ENCODE measurements at places on chromosomes 6 and 20.

- H3K27me3 ChIP-seq: no peaks in the 10 kb centered on the region
- H3K4me3 ChIP-seq: no peak overlapping the region
- no peak for DNase-seq
- H3K36me3 ChIP-seq: no peaks in the 10 kb centered on the region
- no peaks in the 10 kb centered on the region for H3K4me1 ChIP-seq
Measured at GRCh38 chr6:33880766-33881165, 77.0 kb upstream of the MLN start.

- H3K36me3 ChIP-seq: no peaks in the 10 kb centered on the region
- H3K4me1 ChIP-seq: no peaks in the 10 kb centered on the region
- H3K27ac ChIP-seq: no peak overlapping the region
- no peak overlapping the region for H3K4me3 ChIP-seq
- H3K27me3 ChIP-seq: no peaks in the 10 kb centered on the region
- no peak for DNase-seq
Measured at GRCh38 chr6:113540466-113540865, 316.7 kb upstream of the MARCKS start.

- no peaks in the 10 kb centered on the region for H3K27me3 ChIP-seq
- no peaks in the 10 kb centered on the region for H3K36me3 ChIP-seq
- H3K4me1 ChIP-seq: peaks cover 33% of the 10 kb centered on the region
- peak overlapping the region; percentile 80 for H3K27ac ChIP-seq
- peak; percentile 33 for DNase-seq
Measured at GRCh38 chr6:33610067-33610466, 11.1 kb upstream of the ITPR3 start.

DNA sequence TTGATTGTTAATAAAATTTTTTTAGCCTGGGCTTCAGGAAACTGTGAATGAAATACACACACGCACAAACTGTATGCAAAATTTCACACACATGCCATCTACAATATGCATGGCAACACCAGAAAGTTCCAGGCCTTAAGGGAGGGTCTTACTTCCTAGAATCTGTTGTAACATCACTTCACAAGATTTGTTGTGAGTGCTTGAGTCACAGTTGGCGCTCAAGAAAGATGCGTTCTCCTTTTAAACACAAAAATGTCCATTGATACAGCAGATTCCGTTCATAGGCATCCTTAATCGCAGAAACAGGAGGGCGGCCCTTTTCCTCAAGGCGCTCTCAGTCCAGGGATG lies 485 bp upstream of the RTF2 start:
- no peaks in the 10 kb centered on the region for H3K27me3 ChIP-seq
- DNase-seq: no peak
- H3K4me1 ChIP-seq: peaks cover 53% of the 10 kb centered on the region
- peak overlapping the region; percentile 86 for H3K4me3 ChIP-seq
- H3K27ac ChIP-seq: peak overlapping the region; percentile 64
- H3K36me3 ChIP-seq: no peaks in the 10 kb centered on the region

- H3K27ac ChIP-seq: no peak overlapping the region
- H3K27me3 ChIP-seq: no peaks in the 10 kb centered on the region
- H3K4me1 ChIP-seq: no peaks in the 10 kb centered on the region
- no peak overlapping the region for H3K4me3 ChIP-seq
- no peak for DNase-seq
Measured at GRCh38 chr6:132101535-132101934, 150.4 kb upstream of the CCN2 start.

DNA sequence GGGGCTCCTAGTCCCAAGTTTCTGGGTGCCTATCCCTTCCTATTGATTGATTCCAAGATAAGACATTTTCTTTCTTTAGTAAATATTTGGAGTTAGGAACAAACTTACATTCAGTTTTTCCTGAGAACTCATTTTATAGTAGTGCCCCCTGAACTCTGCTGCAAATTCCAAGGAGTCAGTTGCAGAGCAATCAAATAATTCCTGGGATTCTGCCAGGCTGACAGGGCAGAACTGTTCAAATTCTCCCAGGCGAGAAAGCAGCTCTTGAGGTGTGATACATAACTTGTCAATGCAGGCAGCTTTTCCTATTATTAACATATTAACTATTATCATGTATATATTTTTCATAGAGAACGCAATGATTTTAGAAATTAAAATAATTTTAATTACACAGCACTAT lies 15.9 kb upstream of the ZBTB24 start:
- no peak for DNase-seq
- H3K4me3 ChIP-seq: no peak overlapping the region
- no peak overlapping the region for H3K27ac ChIP-seq
- H3K27me3 ChIP-seq: no peaks in the 10 kb centered on the region

GRCh38 chr20:20487811-20488210 lies 119.9 kb downstream of the INSM1 start:
- H3K36me3 ChIP-seq: peaks cover 40% of the 10 kb centered on the region
- DNase-seq: no peak
- H3K27ac ChIP-seq: no peak overlapping the region
- H3K27me3 ChIP-seq: no peaks in the 10 kb centered on the region
- H3K4me1 ChIP-seq: no peaks in the 10 kb centered on the region
- H3K4me3 ChIP-seq: no peak overlapping the region

DNA sequence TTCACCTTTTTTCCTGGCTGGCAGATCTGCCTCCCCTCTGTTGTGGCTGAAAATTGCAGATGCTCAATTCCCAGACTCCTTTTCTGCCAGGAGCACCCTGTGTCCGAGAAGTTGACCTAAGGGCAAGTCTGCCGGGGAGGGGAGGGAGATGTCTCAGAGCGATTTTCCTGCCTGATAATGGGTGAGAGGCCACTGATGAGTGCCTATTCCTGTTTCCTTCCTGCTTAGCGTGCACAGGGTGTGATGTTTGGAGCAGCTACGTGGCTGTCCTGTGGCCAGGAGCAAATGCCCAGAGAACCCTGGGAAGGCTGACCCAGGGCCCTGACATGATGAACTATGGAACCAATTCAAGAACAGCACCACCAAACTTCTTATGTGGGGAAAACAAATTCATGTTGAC lies 22.5 kb downstream of the SOX4 start:
- H3K27me3 ChIP-seq: no peaks in the 10 kb centered on the region
- no peak overlapping the region for H3K4me3 ChIP-seq
- no peaks in the 10 kb centered on the region for H3K36me3 ChIP-seq

DNA sequence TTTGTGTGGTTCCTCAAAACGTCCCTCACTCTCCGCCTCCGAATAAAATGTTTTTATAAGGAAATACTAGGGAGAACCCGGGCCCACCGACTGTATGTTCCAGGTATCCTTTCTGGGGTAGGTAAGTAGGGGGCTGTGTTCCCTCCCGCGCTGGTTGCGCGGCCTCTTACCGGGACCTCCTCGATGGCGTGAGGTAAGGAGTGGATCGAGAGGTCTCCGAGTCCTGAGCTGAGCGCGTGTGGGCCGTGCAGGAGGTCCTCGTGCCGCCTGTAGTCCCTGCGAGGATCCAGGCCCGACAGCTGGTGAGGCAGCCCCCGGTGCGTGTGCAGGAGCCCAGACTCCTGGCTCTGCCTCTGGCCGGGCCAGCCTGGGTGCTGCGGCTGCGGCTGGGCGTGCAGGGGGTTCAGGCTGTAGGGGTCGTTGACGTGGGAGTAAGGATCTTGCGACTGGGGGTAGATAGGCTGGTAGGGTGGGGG lies 5.1 kb downstream of the TFAP2A start:
- H3K4me3 ChIP-seq: no peak overlapping the region
- H3K27ac ChIP-seq: no peak overlapping the region

DNA sequence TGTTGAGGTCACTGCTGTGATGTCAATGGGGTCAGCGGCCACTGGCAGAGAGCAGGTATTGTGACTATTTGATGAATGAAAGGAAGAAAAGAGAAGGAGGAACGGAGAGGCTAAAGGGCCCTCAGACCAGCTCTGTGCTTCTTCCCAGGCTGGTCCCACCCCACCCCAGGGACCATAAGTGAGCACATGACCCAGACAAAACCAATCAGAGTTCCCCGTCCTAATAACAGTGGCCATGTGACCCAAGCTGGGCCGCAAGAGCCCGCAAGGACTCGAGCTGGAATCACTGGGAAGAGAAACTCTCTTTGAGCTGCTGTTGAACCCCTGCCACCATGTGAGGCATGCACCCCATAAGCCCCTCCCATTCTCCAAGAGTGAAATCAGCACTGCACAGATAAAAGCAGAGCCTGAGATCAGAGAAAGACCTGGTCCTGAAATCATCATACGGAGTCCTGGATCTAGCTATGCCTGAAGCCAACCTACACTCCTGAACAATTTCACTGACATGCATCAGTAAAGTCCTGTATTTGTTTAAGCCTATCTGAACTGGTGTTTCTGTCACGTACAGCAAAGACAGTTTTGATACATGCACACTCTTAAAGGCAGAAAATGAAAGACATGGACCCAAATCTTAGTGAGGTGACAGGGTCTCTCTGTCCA lies 90.2 kb downstream of the PREX1 start:
- H3K27me3 ChIP-seq: no peaks in the 10 kb centered on the region
- H3K4me1 ChIP-seq: peaks cover 35% of the 10 kb centered on the region
- peak overlapping the region; percentile 49 for H3K27ac ChIP-seq
- no peak for DNase-seq
- peaks cover 4% of the 10 kb centered on the region for H3K36me3 ChIP-seq

GRCh38 chr6:170136541-170137175 lies 154.2 kb downstream of the DLL1 start:
- peak overlapping the region; percentile 47 for H3K4me3 ChIP-seq
- DNase-seq: no peak
- peak overlapping the region; percentile 89 for H3K27ac ChIP-seq
- no peaks in the 10 kb centered on the region for H3K36me3 ChIP-seq

- no peak overlapping the region for H3K27ac ChIP-seq
- no peak overlapping the region for H3K4me3 ChIP-seq
- H3K36me3 ChIP-seq: no peaks in the 10 kb centered on the region
- H3K27me3 ChIP-seq: no peaks in the 10 kb centered on the region
Measured at GRCh38 chr6:86963352-86963751, 26.0 kb downstream of the HTR1E start.

GRCh38 chr6:20033697-20034407 lies 178.4 kb downstream of the MBOAT1 start:
- H3K4me3 ChIP-seq: no peak overlapping the region
- no peaks in the 10 kb centered on the region for H3K36me3 ChIP-seq
- peaks cover 8% of the 10 kb centered on the region for H3K27me3 ChIP-seq
- H3K27ac ChIP-seq: no peak overlapping the region
- DNase-seq: no peak
- no peaks in the 10 kb centered on the region for H3K4me1 ChIP-seq

GRCh38 chr6:48826901-48827701 lies 636.0 kb downstream of the MMUT start:
- peak overlapping the region; percentile 24 for H3K27ac ChIP-seq
- H3K27me3 ChIP-seq: no peaks in the 10 kb centered on the region
- H3K4me3 ChIP-seq: no peak overlapping the region
- DNase-seq: no peak
- H3K4me1 ChIP-seq: no peaks in the 10 kb centered on the region

GRCh38 chr20:9632991-9633390 lies 118.6 kb downstream of the LAMP5 start:
- H3K4me1 ChIP-seq: no peaks in the 10 kb centered on the region
- DNase-seq: no peak
- no peak overlapping the region for H3K27ac ChIP-seq
- no peaks in the 10 kb centered on the region for H3K36me3 ChIP-seq
- H3K27me3 ChIP-seq: no peaks in the 10 kb centered on the region

- no peak overlapping the region for H3K4me3 ChIP-seq
- no peaks in the 10 kb centered on the region for H3K36me3 ChIP-seq
- H3K27ac ChIP-seq: no peak overlapping the region
- no peaks in the 10 kb centered on the region for H3K4me1 ChIP-seq
Measured at GRCh38 chr6:9439621-9440330, 975.1 kb downstream of the TFAP2A start.

DNA sequence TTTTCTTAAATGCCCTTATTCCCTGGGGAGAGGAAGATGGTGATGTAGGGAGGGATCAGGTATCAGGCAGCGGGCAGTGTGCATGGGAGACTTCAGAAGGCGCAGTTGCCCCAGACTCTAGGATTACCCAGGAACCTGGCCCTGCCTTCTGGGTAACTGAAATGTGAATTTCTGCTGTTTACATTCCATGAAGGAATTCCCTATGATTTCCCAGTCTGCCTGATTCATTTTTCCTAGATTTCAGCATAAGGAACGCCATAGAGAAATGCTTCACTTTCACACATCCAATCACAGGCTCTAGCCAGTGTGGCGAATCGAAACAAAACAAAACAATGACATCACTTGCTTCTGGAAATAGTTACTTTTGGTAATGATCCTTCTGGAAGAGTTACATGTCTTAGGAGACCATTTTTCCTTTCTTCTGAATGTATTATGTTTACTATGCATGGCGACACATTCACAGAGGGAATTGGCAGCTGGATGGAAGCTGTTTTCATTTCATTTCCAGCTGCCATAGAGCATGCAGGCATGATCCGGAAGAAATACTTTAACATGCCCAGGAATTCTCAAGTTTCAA lies 33.3 kb downstream of the LRP11 start:
- H3K36me3 ChIP-seq: peaks cover 9% of the 10 kb centered on the region
- DNase-seq: no peak
- H3K27me3 ChIP-seq: no peaks in the 10 kb centered on the region
- H3K4me1 ChIP-seq: no peaks in the 10 kb centered on the region
- H3K4me3 ChIP-seq: no peak overlapping the region

- no peaks in the 10 kb centered on the region for H3K36me3 ChIP-seq
- H3K4me3 ChIP-seq: no peak overlapping the region
- no peaks in the 10 kb centered on the region for H3K4me1 ChIP-seq
- DNase-seq: no peak
- H3K27me3 ChIP-seq: no peaks in the 10 kb centered on the region
- H3K27ac ChIP-seq: no peak overlapping the region
Measured at GRCh38 chr6:147974376-147974775, 368.3 kb upstream of the SASH1 start.

- H3K36me3 ChIP-seq: no peaks in the 10 kb centered on the region
- no peaks in the 10 kb centered on the region for H3K27me3 ChIP-seq
- no peak overlapping the region for H3K4me3 ChIP-seq
- no peaks in the 10 kb centered on the region for H3K4me1 ChIP-seq
- no peak overlapping the region for H3K27ac ChIP-seq
Measured at GRCh38 chr20:59820204-59821041, 113.0 kb downstream of the SYCP2 start.

- DNase-seq: no peak
- no peaks in the 10 kb centered on the region for H3K36me3 ChIP-seq
- H3K4me3 ChIP-seq: no peak overlapping the region
- no peak overlapping the region for H3K27ac ChIP-seq
Measured at GRCh38 chr6:123940551-123940950, 136.9 kb downstream of the NKAIN2 start.

Measured in heart left ventricle (tissue), 16 donors.